ENCODE measurements at places on chromosomes 3 and 15.

DNA sequence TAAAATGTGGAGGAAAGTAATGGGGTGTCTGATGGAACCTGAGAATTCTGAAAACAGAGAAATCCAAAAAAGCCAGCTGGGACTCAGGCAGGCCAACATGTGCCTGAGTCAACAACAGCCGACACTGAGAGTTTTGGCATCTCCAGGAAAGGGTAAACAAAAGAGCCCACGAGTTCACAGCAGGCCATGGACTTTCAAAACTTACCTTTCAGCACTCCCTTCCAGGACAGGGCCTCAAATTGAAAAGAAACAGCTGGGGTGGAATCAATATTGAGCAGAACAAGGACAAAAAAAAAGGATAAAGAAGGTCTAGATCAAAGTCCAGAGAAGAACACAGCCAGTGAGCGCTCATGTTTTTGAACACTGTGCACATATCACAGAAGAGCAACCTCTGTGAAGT, 735.4 kb upstream of the GRM7 start:
- peak; percentile 9 for DNase-seq

DNA sequence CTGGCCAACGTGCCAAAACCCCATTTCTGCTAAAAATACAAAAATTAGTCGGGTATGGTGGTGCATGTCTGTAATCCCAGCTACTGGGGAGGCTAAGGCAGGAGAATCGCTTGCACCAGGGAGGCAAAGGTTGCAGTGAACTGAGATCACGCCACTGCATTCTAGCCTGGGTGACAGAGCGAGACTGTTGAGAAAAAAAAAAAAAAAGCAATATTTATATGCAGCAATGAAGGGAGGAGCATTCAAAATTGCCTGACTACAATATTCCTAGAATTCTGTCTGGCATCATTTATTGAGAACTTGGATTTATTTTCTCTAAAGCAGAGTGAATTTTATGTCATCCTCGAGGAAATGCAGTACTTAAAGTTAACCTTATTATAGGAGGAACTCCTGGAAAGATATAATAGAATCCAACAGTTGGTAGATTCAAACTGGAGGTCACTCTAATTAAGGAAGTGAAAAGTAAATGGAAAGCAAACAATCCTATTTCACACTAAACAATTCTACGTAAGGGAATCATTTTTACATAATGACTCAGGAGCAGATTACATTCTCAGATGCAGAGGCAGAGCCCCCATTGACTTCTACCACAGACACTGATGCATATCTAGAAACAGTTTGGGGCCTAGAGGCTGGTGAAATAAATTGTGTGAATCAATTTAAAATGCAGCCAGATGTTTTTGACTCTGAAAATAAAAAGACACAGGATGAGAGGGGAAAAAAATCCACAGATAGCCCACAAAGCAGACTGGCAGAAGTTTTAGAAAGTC, 82.1 kb upstream of the FHIT start:
- no peak for DNase-seq

DNA sequence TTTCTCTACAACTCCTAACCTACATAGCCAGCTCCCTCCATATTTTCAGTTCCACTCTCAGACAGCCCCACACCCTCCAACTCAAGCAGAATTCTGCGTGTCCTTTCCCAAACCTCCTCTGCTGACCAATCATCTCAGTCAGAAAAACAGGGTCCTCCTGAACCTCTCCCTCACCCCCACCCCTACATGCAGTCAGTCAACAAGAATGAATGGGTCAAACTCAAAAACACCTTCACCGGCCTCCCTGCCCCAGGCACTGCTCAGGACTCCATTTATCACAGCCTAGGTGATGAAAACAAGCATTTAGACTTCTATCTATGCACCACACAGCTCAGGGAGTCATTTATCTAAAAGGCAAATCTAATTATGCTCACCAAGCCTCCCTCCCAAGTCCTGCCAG, 32.4 kb downstream of the MYL3 start:
- DNase-seq: no peak

GRCh38 chr3:5296362-5296761, 108.9 kb downstream of the EDEM1 start:
- DNase-seq: no peak

DNA sequence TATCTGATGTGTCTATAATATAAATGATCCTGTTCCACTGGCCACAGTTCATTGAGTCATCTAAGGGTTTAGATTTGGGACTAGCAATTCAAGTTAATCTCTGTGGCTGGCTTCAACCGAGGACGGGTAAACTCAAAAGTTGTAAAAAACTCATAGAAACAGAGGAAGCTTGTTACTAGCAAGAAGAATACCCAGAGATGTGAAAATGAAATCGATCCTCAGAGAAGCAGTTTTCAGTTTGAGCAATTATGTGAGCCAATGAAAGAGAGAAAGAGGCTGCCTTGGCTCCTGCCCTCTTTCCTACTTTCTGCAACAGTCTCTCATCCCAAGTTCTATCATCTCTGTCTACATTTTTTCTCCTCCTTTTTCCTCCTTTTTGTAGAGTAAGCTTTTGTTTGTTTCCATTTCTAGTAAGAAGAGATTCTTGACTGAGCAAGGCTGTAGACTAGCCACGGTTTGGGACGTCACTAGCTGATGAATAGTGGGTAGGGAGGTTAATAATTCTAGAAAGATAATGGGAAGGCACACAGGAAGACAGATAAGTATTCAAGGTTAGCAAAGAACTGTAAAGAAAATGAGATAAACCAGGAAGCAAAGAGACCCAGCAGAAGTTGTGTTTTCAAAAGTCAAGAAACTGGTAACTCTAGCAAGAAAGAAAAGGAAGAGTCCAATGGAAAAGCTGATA, 298.9 kb upstream of the NR2F2 start:
- no peak for DNase-seq

DNA sequence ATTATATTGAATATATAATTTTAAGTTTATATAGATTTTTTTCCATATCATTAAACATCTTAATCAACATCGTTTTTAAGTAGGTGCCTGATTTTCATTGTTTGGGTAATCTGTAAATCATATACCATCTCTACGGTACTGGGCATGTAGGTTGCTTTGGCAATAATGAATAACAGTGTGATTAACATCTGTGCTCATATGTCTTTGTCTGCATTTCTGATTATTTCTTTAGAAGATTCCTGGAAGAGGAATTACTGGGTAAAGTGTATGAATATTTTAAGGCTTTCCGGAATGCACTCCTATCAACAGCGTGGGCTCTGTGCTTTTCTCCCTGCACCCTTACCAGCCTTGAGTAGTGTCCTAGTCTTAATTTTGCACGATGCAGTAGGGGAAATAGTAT, 119.8 kb upstream of the LIPC start:
- no peak for DNase-seq

- no peak for DNase-seq
Observed at GRCh38 chr3:194056731-194057415, 79.1 kb upstream of the HES1 start.

DNA sequence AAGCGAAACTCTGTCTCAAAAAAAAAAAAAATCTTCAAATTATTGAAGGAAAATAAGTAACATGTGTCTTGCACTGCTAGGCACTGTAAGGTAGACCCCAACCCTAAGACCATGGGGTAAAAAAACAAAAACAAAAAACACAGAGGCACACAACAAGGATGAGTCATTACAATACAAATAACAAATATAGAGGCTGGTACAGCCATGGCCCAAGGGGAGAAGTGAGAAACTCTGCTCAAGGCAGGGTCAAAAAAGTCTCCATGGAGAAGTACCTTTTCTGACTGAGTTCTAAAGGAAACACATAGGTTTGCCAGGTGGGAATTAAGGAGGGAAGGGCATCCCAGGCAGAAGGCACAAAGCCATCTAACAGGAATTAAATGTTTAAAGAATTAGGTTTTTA, 54.5 kb downstream of the TOP2B start:
- DNase-seq: no peak

- DNase-seq: no peak
Observed at GRCh38 chr3:61110576-61110975, 140.7 kb downstream of the FHIT start.

DNA sequence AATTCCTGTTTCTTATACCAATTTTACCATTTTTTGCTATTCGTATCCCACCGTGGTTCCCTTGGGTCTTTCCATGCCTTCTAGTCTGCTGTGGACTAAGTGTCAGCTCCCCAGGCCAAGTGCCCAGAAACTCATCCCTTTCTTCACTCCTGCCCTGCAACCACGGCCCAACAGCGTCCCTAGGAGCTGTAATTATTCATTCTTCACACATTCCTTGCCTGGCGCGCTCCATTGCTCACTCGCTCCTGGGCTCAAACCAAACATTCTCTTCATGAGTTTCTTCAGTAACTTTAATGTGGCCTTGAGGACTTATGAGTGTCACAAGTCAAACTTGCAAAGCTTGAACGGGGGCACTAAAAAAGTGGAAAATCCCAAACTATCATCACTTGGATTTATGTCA, 15.7 kb downstream of the GABRB3 start:
- DNase-seq: no peak

- DNase-seq: no peak
Observed at GRCh38 chr3:182954553-182955235, 25.6 kb downstream of the DCUN1D1 start.

DNA sequence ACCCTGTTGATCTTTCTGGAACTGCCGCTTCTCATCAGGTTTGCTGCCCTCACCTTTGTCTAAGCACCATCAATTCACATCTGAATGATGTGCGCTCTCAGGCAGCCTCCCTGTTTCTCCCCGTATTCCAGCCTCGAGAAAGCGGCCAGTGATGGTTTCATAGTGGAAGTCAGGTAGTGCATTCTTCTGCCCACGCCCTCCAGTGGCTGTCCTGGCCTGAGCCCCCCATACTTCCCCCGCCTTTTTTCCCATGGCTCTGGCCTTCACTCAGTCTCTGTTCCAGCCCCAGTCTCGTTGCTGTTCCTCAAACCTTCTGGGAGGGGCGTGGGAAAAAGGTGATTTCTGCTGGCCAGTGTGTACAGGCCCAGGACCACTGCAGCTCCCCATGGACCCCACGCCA, 101.3 kb downstream of the ASB7 start:
- DNase-seq: no peak

- no peak for DNase-seq
Observed at GRCh38 chr3:192170031-192170430, 557.3 kb downstream of the FGF12 start.

GRCh38 chr15:78054966-78055365, 22.5 kb downstream of the TBC1D2B start:
- no peak for DNase-seq

DNA sequence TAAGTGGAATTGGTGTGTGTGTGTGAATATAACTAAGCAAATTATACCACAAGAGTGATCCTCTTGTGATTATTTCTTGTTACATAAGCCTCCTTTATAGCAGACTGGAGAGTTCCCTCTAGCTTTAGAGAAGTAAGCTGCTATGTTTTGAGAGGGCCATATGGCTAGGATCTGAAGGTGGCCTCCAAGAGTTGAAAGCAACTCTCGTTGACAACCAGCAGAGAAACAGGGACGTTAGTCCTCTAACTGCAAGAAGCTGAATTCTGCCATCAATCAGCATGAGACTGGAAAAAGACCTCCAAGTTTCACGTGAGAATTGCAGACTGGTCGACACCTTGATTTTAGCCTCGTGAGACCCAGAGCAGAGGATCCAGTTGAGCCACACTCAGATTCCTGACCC, 278.5 kb upstream of the ZNF717 start:
- no peak for DNase-seq

DNA sequence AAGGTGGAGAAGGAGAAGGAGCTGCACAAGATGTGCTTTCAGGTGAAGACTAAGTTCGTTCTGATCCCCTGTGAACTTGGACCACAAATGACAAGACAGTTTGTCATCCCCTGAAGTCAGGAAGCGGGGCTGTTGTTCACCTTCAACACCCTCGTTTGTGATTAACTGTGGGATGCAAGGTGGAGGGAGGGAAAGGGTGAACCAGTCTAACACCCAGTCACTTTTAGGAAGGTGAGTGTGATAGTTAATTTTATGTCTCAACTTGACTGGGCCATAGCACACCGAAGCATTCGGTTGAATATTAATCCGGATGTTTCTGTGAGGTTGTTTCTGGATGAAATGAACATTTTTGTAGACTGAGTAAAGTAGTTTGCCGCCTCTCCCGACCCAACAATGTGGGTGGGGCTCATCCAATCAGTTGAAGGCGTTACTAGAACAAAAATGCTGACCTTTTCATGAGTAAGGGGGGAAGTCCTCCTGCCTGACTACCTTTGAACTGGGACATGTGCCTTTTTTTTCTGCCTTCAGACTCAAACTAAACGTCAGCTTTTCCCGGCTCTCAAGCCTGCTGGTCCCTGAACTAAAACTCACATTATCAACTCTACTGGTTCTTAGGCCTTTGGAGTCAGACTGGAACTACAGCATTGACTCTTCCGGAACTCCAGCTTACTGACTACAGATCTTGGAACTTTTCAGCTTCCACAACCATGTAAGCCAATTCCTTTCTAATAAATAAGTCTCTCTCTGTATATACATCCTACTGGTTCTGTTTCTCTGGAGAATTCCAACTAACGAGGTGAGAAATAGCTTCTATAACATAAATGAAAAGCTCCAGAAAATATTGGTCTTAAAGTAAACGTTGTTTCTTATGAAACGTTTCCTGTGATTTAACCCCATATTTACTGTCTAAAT, 264.0 kb upstream of the SLITRK3 start:
- DNase-seq: no peak

- DNase-seq: peak; percentile 30
Observed at GRCh38 chr15:70806992-70807712, 43.8 kb upstream of the UACA start.

DNA sequence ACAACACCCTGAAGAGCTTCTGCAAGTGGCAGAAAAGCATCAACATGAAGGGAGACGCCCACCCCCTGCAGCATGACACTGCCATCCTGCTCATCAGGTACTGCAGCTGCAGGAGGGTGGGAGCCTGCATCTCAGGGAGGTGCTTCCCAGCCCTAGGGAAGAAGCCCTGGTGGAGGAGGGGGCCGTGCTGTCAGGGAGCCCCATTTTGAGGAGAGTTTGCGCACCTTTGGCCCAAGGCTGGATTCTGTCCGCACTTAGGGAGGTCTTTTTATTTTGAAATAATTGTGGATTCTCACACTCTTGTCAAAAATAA, 42.1 kb downstream of the SAXO2 start:
- no peak for DNase-seq

- DNase-seq: no peak
Observed at GRCh38 chr15:82093774-82094211, 48.0 kb upstream of the MEX3B start.

GRCh38 chr15:70089692-70089971, 8.1 kb downstream of the TLE3 start:
- no peak for DNase-seq

- DNase-seq: no peak
Observed at GRCh38 chr3:128122013-128122412, 1.6 kb downstream of the RUVBL1 start.

GRCh38 chr3:116164039-116164438, 281.2 kb downstream of the LSAMP start:
- DNase-seq: no peak

- DNase-seq: no peak
Observed at GRCh38 chr3:66406163-66406562, 94.7 kb downstream of the LRIG1 start.

- DNase-seq: peak; percentile 7
Observed at GRCh38 chr3:187403768-187404288, 35.6 kb downstream of the RTP4 start.

DNA sequence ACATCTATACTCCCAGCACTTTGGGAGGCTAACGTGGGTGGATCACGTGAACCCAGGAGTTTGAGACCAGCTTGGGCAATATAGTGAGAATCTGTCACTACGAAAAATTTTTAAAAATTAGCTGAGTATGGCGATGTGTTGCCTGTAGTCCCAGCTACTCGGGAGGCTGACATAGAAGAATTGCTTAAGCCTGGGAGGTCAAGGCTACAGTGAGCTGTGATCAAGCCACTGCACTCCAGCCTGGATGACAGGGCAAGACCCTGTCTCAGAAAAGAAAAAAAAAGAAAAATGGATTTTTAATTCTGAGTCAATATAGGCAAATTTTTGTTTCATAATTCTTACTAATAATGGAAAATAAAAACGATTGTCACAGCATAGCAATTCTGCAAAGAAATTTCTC, 13.3 kb downstream of the C3orf49 start:
- no peak for DNase-seq
